ENCODE measurements at places on chromosomes 3 and 15.

DNA sequence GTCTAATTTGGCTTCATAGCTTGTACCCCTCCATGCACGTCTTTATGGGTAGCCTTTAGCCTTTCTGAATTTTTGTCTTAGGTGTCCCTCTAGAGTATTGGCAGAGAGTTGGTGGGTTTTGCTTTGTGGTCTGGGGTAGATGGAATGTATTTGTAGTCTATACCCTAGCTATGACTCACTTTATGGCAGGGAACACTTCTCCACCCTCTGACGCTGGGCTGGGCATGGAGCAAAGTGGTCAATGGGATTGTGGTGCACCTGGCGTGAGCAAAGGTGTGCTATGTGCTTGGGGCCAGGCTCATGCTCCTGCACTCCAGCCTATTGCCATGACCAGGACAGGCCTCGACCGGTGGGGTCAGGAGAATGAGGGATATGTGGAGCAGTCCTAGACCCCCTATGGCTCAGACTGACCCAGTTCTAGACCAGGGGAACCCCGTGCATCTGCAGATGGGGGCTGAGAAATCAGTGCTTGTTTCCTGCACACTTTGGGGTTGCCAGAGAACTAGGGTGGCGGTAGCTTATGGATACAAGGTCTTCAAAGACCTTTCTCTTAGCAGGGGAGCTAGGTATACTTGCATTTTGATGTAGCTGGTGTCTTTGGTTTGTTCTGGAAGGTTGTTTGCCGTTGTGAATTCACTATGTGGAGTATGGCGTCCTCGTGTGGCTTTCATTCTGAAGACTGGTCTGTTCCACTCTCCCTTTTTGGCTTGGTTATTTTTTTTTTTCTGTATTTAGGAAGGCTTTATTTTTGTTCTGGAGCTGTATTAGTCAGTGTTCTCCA lies 49.4 kb upstream of the RPL32 start:
- peaks cover 5% of the 10 kb centered on the region for H3K4me1 ChIP-seq
- H3K36me3 ChIP-seq: no peaks in the 10 kb centered on the region
- no peak overlapping the region for H3K4me3 ChIP-seq

DNA sequence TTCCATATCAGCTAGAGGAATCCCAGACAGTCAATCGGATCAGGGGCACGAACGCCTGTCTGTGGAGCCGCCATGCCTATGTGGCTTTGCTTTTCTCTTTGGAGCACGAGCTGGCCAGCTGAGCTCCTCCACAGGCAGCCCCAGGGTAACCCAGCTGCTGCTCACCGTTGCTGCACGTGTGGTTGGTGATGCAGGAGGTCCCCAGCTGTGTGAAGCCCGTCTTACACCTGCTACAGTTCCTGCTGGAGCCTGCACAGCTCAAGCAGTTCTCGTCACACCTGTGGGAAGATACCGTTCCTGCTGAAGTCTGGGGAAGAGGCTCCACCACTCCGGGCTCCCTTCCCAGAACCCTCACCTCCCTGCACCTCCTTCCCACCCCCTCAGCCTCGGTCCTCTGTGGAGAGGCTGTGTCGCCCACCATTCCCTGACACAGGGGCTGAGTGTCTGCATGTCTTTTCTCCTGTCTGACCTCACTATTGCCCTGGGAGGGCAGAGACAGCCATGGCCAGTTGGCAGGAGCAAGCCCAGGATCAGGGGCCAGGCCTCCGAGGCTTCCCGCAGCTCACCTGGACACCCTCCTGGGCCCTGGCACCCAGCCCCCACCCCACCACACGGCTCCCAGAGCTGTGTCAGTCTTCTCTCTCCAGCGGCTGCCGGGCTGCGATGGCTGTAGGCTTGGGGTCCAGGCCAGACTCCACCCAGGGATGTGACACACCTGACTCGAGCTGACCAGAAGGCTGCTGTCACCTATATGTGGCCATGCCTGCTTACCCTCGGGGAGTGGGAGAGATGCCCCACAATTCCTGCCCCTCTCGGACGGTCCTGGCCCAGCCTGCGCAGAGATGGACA lies 12.2 kb upstream of the SNRPA1 start:
- H3K36me3 ChIP-seq: no peaks in the 10 kb centered on the region
- DNase-seq: no peak
- H3K4me3 ChIP-seq: no peak overlapping the region
- no peak overlapping the region for H3K27ac ChIP-seq
- H3K4me1 ChIP-seq: no peaks in the 10 kb centered on the region

DNA sequence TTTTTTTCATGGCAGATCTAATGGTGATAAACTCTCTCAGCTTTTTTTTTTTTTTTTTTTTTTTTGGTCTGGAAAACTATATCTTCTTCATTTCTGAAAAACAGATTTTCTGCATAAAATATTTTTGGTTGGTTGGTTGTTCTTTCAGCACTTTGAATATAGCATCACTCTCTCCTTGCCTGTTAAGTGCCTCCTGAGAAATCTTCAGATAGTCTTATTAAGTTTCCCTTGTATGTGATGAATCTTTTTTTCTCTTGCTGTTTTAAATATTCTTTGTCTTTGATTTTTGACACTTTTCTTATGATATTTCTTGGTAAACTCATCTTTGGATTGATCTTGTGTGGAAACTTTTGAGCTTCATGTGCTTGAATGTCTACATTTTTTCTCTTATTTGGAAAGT lies 44.2 kb upstream of the OSTN start:
- no peak overlapping the region for H3K27ac ChIP-seq
- no peaks in the 10 kb centered on the region for H3K36me3 ChIP-seq
- no peak overlapping the region for H3K4me3 ChIP-seq

- H3K36me3 ChIP-seq: no peaks in the 10 kb centered on the region
- no peak for DNase-seq
- H3K27ac ChIP-seq: no peak overlapping the region
- H3K4me1 ChIP-seq: peaks cover 14% of the 10 kb centered on the region
- H3K4me3 ChIP-seq: no peak overlapping the region
Measured at GRCh38 chr15:42918047-42918446, 2.5 kb downstream of the TTBK2 start.

DNA sequence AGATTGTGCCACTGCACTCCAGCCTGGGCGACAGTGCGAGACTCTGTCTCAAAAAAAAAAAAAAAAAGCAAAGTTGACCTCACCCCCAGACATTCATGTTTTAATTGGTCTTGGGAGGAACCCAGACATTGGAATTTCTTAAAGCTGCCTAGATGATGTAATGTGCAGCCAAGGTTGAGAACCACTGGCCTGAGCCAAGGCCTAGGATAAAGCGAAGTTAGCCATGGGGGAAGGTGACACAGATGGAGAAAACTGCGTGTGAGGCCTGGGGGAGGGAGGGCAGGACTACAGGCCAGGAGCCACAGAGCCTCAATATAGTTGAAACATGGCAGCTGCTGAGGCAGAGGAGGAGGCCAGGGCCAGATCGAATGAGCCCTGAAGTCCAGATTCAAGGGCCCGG lies 21.0 kb downstream of the GLB1 start:
- no peak overlapping the region for H3K27ac ChIP-seq
- no peak overlapping the region for H3K4me3 ChIP-seq
- H3K4me1 ChIP-seq: peaks cover 11% of the 10 kb centered on the region
- H3K27me3 ChIP-seq: no peaks in the 10 kb centered on the region
- no peak for DNase-seq

- no peaks in the 10 kb centered on the region for H3K36me3 ChIP-seq
- no peaks in the 10 kb centered on the region for H3K27me3 ChIP-seq
- H3K4me3 ChIP-seq: no peak overlapping the region
- no peaks in the 10 kb centered on the region for H3K4me1 ChIP-seq
- H3K27ac ChIP-seq: no peak overlapping the region
- DNase-seq: no peak
Measured at GRCh38 chr3:11143476-11143875, 10.8 kb upstream of the HRH1 start.

- no peaks in the 10 kb centered on the region for H3K36me3 ChIP-seq
- H3K4me3 ChIP-seq: no peak overlapping the region
Measured at GRCh38 chr3:65030847-65031463, 343.2 kb upstream of the ADAMTS9 start.

GRCh38 chr3:72036899-72037298 lies 252.0 kb upstream of the PROK2 start:
- no peaks in the 10 kb centered on the region for H3K4me1 ChIP-seq
- no peak for DNase-seq
- H3K36me3 ChIP-seq: no peaks in the 10 kb centered on the region
- H3K27ac ChIP-seq: no peak overlapping the region
- H3K27me3 ChIP-seq: peaks cover 28% of the 10 kb centered on the region
- no peak overlapping the region for H3K4me3 ChIP-seq

DNA sequence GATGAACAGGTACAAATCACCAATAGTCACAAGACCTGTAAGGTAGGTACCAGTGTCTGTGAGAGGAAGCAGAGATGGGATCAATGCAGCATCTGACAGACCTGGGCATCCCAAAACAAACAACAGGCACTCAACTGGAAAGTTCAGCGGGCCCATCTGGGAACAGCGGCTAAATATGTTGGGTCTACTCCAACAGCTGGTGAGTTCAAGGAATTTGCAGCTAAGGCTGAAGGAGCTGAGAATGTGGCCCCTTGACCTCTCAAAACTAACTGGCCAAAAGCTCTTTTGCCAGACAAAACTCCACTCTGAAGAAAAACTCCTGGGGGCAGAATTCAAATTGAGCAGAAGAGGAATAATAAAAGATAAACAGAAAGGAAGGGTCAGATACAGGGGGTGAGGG lies 24.4 kb downstream of the AVEN start:
- DNase-seq: no peak
- H3K27ac ChIP-seq: no peak overlapping the region
- no peaks in the 10 kb centered on the region for H3K4me1 ChIP-seq
- H3K36me3 ChIP-seq: no peaks in the 10 kb centered on the region
- no peak overlapping the region for H3K4me3 ChIP-seq
- H3K27me3 ChIP-seq: no peaks in the 10 kb centered on the region

GRCh38 chr3:167493244-167493643 lies 19.4 kb upstream of the SERPINI2 start:
- H3K27ac ChIP-seq: no peak overlapping the region
- H3K36me3 ChIP-seq: no peaks in the 10 kb centered on the region
- H3K4me1 ChIP-seq: no peaks in the 10 kb centered on the region
- no peak for DNase-seq
- no peak overlapping the region for H3K4me3 ChIP-seq

GRCh38 chr15:88580532-88580931 lies 34.1 kb upstream of the DET1 start:
- DNase-seq: no peak
- no peaks in the 10 kb centered on the region for H3K36me3 ChIP-seq
- H3K27me3 ChIP-seq: peaks cover 5% of the 10 kb centered on the region
- H3K27ac ChIP-seq: no peak overlapping the region

DNA sequence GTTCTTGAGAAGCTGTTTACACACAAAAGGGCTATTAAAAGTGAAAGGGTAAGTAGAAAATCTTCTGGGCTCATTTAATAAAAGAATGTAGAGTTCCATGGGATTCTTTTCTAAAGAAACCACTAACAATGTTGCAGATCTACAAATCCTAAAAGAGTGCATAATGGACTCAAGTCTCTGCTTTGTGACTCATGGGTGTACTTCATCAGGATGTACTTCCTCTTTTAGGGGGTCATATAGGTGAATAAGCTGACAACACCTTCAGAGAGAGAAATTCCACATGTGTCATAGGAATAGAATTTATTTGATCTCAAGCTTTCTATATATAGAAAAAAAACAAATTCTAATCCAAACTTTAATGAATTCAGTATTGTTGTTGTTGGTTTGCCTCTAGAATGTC lies 355.5 kb downstream of the TIGIT start:
- no peaks in the 10 kb centered on the region for H3K4me1 ChIP-seq
- H3K36me3 ChIP-seq: no peaks in the 10 kb centered on the region
- no peak overlapping the region for H3K27ac ChIP-seq
- H3K27me3 ChIP-seq: no peaks in the 10 kb centered on the region

- peaks cover 56% of the 10 kb centered on the region for H3K4me1 ChIP-seq
- peak overlapping the region; percentile 48 for H3K27ac ChIP-seq
- H3K27me3 ChIP-seq: no peaks in the 10 kb centered on the region
Measured at GRCh38 chr15:92839696-92840095, 60.4 kb upstream of the CHD2 start.

DNA sequence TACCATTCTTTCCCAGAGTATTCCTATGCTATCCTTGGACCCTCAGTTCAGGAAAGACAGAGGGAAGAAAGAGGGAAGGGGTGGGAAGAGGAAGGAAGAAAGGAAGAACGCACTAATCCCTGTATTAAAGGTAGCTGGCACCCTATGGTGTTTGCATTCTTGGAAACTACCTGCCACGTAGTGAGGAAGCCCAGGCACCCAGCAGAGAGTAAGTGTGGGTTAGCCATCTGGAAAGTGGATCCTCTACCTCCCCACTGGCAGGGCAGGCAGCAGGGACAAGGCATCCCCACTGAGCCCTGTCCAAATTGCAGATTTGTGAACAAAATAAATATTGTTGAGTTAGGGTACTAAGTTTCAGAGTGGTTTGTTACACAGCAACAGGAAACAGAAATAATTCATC lies 8.8 kb downstream of the RBP1 start:
- no peak for DNase-seq
- H3K27ac ChIP-seq: no peak overlapping the region
- H3K27me3 ChIP-seq: no peaks in the 10 kb centered on the region
- no peak overlapping the region for H3K4me3 ChIP-seq
- no peaks in the 10 kb centered on the region for H3K36me3 ChIP-seq

DNA sequence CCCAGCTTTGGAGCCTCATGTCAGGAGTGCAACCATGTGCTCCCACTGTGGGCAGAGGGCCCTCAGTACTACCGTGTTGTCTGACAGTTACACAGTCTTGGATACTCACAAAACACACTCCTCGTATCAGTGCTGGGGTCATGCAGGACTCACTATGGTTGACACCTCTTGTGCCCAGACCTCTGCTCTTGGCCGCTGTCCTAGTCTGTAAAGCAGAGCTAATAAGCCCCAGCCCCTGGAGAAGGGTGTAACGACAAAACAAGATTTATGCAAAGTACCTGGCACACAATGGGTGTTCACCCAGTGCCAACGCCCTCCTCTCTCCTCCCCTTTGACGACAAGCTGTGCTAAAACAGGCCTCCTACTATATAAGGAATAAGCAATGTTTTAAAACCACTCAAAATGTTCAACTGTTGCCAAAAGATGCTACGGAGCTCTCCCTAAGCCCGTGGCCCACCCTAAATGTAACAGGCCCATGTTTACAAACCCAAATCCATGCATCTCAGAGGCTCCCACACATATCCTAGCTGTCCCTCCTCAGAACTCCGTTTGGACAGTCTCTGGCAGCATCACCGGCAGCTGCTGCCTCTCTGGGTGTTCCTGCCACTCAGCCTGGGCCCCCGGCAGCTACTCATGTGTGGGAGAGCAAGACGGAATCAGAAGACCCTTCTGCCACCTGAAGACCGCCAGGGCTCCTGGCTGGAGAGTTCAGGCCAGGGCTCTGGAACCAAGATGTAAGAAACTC lies 65.8 kb downstream of the MRPL46 start:
- H3K27ac ChIP-seq: no peak overlapping the region
- no peak overlapping the region for H3K4me3 ChIP-seq
- H3K27me3 ChIP-seq: peaks cover 3% of the 10 kb centered on the region
- H3K4me1 ChIP-seq: peaks cover 11% of the 10 kb centered on the region
- no peaks in the 10 kb centered on the region for H3K36me3 ChIP-seq
- DNase-seq: no peak

GRCh38 chr15:63998489-63998888 lies 47.8 kb downstream of the DAPK2 start:
- no peak overlapping the region for H3K4me3 ChIP-seq
- no peak for DNase-seq
- peaks cover 16% of the 10 kb centered on the region for H3K4me1 ChIP-seq
- peaks cover 2% of the 10 kb centered on the region for H3K36me3 ChIP-seq
- H3K27me3 ChIP-seq: peaks cover 3% of the 10 kb centered on the region

All from T-cell (primary cell).